ENCODE measurements at places on chromosomes 5 and 9.

GRCh38 chr5:151030379-151030778 lies 10.0 kb downstream of the GPX3 start:
- H3K27me3 ChIP-seq: no peaks in the 10 kb centered on the region
- H3K4me3 ChIP-seq: no peak overlapping the region
- no peak for DNase-seq
- H3K27ac ChIP-seq: no peak overlapping the region
- H3K36me3 ChIP-seq: peaks cover 50% of the 10 kb centered on the region

- no peak overlapping the region for H3K27ac ChIP-seq
- DNase-seq: no peak
- no peaks in the 10 kb centered on the region for H3K36me3 ChIP-seq
- H3K4me3 ChIP-seq: no peak overlapping the region
- no peaks in the 10 kb centered on the region for H3K27me3 ChIP-seq
These were observed 331.3 kb upstream of the CCNG1 start for GRCh38 chr5:163106098-163106497.

GRCh38 chr9:99358668-99359067 lies 136.6 kb downstream of the SEC61B start:
- no peak overlapping the region for H3K4me3 ChIP-seq
- DNase-seq: no peak
- peaks cover 6% of the 10 kb centered on the region for H3K27me3 ChIP-seq
- no peaks in the 10 kb centered on the region for H3K36me3 ChIP-seq

GRCh38 chr5:141883892-141884318 lies 5.7 kb upstream of the PCDH1 start:
- no peak for DNase-seq
- peaks cover 54% of the 10 kb centered on the region for H3K27me3 ChIP-seq
- no peak overlapping the region for H3K27ac ChIP-seq
- H3K4me3 ChIP-seq: no peak overlapping the region

DNA sequence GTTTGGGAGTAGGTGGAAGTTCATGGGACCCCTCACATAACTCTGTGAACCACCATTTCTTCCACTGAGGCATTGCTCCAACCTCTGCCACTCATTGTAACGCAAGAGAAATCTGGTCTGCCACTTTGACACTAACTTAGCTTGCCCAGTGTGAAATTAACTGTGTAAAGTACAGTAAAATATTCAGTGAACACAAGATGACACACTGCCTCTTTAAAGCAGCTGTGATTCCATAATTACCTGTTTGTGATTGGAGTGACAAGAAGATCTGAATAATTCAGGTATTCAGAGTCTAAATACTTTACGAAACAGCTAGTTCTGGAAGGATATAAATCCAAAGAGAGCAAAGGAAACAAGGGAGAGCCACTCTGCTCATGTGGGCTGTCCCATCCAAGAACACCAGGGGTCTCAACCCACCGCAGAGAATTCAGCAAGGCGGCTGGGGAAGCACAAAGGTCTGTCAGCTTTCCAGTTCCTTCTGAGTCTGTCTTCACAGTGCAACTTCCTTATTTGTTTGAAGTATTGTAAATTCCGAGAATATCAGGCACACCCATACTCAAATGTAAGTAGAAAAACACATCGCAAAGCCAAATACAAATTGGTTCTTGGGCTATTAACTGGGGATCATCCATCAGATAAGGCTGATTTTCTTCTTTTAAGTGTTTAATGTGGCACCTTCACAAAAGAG lies 86.9 kb downstream of the GNAQ start:
- no peak overlapping the region for H3K4me3 ChIP-seq
- DNase-seq: no peak
- no peak overlapping the region for H3K27ac ChIP-seq
- no peaks in the 10 kb centered on the region for H3K27me3 ChIP-seq
- H3K4me1 ChIP-seq: peaks cover 30% of the 10 kb centered on the region
- H3K36me3 ChIP-seq: no peaks in the 10 kb centered on the region

All from CD8-positive, alpha-beta memory T cell (primary cell).